PC-9 (cell line): ENCODE measurements at places on chromosomes 11 and 22.

- H3K4me3 ChIP-seq: no peak overlapping the region
- H3K4me1 ChIP-seq: no peaks in the 10 kb centered on the region
- no peaks in the 10 kb centered on the region for H3K27me3 ChIP-seq
- DNase-seq: no peak
- H3K36me3 ChIP-seq: no peaks in the 10 kb centered on the region
These were observed 9.4 kb downstream of the RTN4R start for GRCh38 chr22:20258584-20259326.

GRCh38 chr11:64206457-64207255 is at the start of gene FERMT3:
FERMT3 (plus strand) TSS chr11:64206721; CDS start chr11:64207365, 644 bp downstream.
- H3K36me3 ChIP-seq: peaks cover 11% of the 10 kb centered on the region; the same call in 1 of the 2 replicates
- no peak for DNase-seq
- no peak within 1 kb of the TSS for H3K27ac ChIP-seq
- no peaks in the 10 kb centered on the region for H3K27me3 ChIP-seq

DNA sequence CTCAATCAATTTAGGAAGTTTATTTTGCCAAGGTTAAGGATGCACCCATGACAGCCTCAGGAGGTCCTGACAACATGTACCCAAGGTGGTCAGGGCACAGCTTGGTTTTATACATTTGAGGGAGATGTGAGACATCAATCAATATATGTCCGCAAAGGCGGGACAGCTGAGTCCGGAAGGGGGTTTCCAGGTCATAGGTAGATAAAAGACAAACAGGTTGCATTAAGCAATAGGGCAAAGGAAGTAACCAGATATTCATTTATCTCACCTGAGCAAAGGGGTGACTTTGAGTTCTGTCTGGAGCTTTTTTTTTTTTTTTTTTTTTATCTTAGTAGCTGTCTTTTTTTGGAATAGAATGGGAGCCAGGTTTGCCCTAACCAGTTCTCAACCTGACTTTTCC is 2.0 kb upstream of the TRIM34 start:
- peaks cover 58% of the 10 kb centered on the region for H3K4me1 ChIP-seq
- H3K27me3 ChIP-seq: no peaks in the 10 kb centered on the region
- no peak for DNase-seq

- H3K4me1 ChIP-seq: no peaks in the 10 kb centered on the region
- no peak overlapping the region for H3K4me3 ChIP-seq
- H3K36me3 ChIP-seq: no peaks in the 10 kb centered on the region
- H3K27me3 ChIP-seq: no peaks in the 10 kb centered on the region
- no peak for DNase-seq
These were observed 13.8 kb downstream of the SMARCB1 start for GRCh38 chr22:23800297-23801237.

GRCh38 chr11:124891373-124891861 is 6.2 kb downstream of the ROBO4 start:
- DNase-seq: no peak
- H3K27ac ChIP-seq: no peak overlapping the region
- H3K4me3 ChIP-seq: no peak overlapping the region
- peaks cover 16% of the 10 kb centered on the region; the same call in 1 of the 2 replicates for H3K27me3 ChIP-seq
- H3K36me3 ChIP-seq: no peaks in the 10 kb centered on the region

GRCh38 chr11:115256397-115257197 is 247.6 kb downstream of the CADM1 start:
- H3K36me3 ChIP-seq: no peaks in the 10 kb centered on the region
- H3K4me1 ChIP-seq: no peaks in the 10 kb centered on the region
- H3K27me3 ChIP-seq: peaks cover 19% of the 10 kb centered on the region; the same call in 1 of the 2 replicates
- no peak overlapping the region for H3K27ac ChIP-seq
- no peak overlapping the region for H3K4me3 ChIP-seq
- no peak for DNase-seq

DNA sequence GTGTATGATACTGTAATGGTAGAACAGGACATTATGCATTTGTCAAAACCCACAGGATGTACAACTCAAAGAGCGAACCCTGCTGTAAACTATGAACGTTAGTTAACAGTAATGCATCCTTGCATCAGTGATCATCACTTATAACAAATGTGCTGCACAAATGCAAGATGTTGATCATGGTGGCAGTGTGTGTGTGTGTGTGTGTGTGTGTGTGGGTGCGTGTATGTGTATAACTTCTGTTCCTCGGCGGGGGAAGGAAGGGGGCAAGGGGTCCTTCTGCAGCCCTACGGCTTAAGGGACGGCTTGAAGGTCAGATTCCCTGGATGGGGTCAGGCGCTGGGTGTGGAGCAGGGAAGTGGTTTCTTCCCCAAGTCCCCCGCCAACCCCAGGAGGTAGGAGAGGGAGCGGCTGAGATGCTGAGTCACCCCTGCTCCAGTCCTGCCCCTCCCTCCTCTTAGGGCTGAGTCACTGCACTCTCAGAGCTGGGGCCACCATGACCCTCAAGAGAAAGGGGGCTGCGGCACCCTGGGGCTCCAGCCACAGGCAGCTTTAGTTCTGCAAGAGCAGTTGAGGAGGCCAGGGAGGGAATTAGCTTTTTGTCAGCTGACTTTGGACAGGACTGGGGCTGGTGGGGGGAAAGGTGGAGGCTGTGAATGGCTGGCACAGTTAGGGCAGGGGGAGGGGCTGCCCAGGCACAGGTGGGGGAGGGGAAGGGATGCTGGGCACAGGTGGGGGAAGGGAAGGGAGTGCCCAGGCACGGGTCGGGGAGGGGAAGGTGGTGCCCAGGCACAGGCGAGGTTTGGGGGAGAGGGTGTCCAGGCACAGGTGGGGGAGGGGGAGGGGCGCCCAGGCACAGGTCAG is 8.8 kb upstream of the CTSD start:
- peak; percentile 81 for DNase-seq
- peak overlapping the region; percentile 13; the same call in 1 of the 2 replicates for H3K4me3 ChIP-seq
- H3K4me1 ChIP-seq: peaks cover 59% of the 10 kb centered on the region
- no peaks in the 10 kb centered on the region for H3K36me3 ChIP-seq
- H3K27me3 ChIP-seq: no peaks in the 10 kb centered on the region
- peak overlapping the region; percentile 93 for H3K27ac ChIP-seq

GRCh38 chr11:124882339-124883071 is 15.2 kb downstream of the ROBO4 start:
- H3K4me3 ChIP-seq: no peak overlapping the region
- no peak overlapping the region for H3K27ac ChIP-seq
- H3K36me3 ChIP-seq: no peaks in the 10 kb centered on the region
- no peak for DNase-seq
- peaks cover 53% of the 10 kb centered on the region for H3K27me3 ChIP-seq
- H3K4me1 ChIP-seq: no peaks in the 10 kb centered on the region

DNA sequence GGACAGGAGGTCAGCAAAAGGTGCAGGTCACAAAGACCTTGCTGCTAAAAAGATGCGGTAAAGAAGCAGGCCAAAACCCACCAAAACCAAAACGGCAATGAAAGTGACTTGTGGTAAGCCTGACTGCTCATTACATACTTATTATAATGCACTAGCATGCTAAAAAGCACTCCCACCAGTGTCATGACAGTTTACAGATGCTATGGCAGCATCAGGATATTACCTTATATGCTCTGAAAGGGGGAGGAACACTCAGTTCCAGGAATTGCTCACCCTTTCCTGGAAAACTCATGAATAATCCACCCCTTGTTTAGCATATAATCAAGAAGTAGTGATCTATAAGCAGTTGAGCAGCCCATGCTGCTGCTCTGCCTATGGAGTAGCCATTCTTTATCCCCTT is 45.2 kb upstream of the SLC5A12 start:
- H3K27ac ChIP-seq: no peak overlapping the region
- H3K36me3 ChIP-seq: no peaks in the 10 kb centered on the region
- H3K27me3 ChIP-seq: no peaks in the 10 kb centered on the region
- H3K4me3 ChIP-seq: no peak overlapping the region
- no peaks in the 10 kb centered on the region for H3K4me1 ChIP-seq

DNA sequence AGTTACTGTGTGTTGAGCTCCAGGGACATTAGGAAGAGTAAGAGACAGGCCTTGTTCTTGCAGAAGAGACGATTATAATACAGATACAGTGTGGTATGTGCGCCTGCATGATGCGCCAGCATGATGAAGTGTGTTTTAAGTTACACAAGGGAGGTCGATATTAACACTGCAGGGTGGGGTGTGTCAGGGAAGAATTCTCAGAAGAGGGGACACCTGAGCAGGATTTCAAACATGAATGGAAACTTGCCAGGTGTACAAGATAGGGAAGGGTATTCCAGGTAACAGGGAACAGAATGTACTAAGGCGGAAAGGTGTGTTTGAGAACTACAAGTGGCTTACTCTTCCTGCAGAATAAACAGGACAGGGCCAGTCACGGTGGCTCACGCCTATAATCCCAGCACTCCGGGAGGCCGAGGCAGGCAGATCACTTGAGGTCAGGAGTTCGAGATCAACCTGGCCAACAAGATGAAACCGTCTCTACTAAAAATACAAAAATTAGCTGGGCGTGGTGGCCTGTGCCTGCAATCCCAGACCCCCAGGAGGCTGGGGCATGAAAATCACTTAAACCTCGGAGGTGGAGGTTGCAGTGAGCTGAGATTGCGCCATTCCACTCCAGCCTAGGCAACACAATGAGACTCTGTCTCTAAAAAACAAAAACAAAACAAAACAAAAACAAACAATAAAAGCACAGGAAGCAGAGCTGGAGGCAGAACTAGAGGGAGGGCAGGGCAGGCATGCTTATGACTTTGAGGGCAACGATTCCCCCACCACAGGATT is 59.0 kb downstream of the SYN3 start:
- no peaks in the 10 kb centered on the region for H3K27me3 ChIP-seq
- H3K36me3 ChIP-seq: no peaks in the 10 kb centered on the region
- no peak overlapping the region for H3K4me3 ChIP-seq

DNA sequence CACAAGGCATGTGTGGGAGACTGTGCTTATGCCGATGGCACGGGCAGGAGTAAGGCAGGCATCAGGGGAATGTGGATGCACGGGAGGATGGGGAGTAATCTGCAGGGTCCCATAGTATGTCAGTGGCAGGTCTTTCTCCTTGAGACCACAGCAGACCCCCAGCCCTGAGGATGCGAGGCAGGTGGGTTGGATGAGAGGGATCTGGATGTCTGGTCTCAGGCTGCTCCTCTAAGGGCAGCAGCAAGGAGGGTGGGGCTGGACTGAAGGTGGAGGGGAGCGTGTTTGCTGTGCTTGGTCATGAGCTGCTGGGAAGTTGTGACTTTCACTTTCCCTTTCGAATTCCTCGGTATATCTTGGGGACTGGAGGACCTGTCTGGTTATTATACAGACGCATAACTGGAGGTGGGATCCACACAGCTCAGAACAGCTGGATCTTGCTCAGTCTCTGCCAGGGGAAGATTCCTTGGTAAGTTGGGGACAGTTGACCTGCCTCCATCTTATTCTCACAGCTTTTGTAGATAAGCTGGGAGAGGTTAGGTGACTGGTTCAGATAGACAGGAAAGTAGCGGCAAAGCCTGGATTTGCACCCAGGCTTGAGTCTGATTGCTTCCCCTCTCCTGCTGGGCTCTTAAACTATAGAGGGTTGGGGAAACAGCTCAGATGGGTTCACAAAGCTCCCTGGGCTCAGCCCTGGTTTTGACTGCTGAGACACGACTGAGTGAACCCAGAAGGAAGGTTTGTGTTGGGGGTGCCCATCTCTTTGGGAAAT is at the start of gene APOL1:
Gene APOL1 (plus strand): TSS at position 380 of the 769 bp plus-strand sequence. CDS start 1,823 bp downstream, outside the sequence.
- H3K4me1 ChIP-seq: peaks cover 7% of the 10 kb centered on the region
- peak; percentile 55 for DNase-seq
- H3K4me3 ChIP-seq: peak within 1 kb of the TSS; percentile 8; the same call in 1 of the 2 replicates
- H3K27ac ChIP-seq: no peak within 1 kb of the TSS

- no peaks in the 10 kb centered on the region for H3K4me1 ChIP-seq
- no peak overlapping the region for H3K27ac ChIP-seq
- H3K27me3 ChIP-seq: no peaks in the 10 kb centered on the region
- H3K36me3 ChIP-seq: no peaks in the 10 kb centered on the region
- no peak overlapping the region for H3K4me3 ChIP-seq
These were observed 214.3 kb downstream of the CTTN start for GRCh38 chr11:70612459-70613141.

- H3K4me3 ChIP-seq: no peak overlapping the region
- H3K36me3 ChIP-seq: no peaks in the 10 kb centered on the region
- H3K27me3 ChIP-seq: no peaks in the 10 kb centered on the region
- H3K27ac ChIP-seq: peak overlapping the region; percentile 45
- peak; percentile 90 for DNase-seq
These were observed 26.2 kb downstream of the DNHD1 start for GRCh38 chr11:6523253-6523652.

DNA sequence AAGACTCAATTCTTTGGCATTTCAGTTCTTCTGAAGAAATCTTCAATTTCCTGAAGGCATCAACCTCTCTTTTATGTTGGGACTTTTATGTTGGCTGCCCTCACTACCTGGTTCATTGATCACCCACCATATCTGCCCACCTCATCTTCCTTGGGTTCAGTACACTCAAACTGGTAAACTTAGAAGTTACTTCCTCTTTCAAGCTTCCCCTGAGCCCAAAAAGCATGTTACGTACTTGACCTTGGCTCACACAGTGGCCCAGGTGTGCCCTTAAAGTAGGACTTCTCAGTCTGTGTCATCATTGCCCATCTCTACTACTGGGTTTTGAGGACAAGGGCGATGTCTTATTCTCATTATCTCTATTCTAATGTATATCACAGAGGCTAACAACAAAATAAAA is 86.1 kb downstream of the GRIA4 start:
- H3K36me3 ChIP-seq: no peaks in the 10 kb centered on the region
- no peaks in the 10 kb centered on the region for H3K27me3 ChIP-seq
- no peak overlapping the region for H3K4me3 ChIP-seq
- no peak overlapping the region for H3K27ac ChIP-seq
- no peaks in the 10 kb centered on the region for H3K4me1 ChIP-seq
- no peak for DNase-seq

DNA sequence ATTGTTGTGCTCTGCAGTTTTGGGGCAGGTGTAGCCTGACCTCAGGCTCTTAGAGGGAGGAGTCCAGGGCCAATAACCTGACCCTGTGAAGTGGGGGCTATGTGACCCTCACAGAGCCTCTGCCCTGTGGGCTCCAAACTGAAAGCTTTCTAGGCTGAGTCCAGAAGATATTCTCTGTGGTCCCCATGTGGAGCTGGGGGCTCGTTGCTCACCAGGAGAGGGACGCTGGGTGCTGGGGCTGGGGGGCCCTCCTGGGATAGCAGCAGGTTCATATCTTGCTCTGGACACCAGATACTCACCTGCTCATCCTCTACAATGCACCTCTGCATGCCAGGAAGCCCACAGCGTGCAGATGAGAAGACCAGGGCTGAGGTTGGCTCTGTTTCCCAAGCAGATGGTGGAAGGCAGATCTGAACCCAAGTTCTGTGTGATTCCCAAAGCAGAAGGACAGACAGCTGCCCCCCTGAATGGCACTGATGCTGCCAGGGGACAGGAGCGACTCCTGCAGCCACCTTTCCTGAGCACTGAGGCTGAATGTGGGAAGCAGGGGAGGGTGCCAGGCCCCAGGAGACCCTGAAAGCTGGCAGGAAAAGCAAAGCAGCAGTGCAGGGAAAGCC is 1022.0 kb downstream of the TBC1D22A start:
- H3K4me3 ChIP-seq: no peak overlapping the region
- DNase-seq: no peak
- no peaks in the 10 kb centered on the region for H3K27me3 ChIP-seq
- no peaks in the 10 kb centered on the region for H3K4me1 ChIP-seq
- H3K27ac ChIP-seq: no peak overlapping the region

DNA sequence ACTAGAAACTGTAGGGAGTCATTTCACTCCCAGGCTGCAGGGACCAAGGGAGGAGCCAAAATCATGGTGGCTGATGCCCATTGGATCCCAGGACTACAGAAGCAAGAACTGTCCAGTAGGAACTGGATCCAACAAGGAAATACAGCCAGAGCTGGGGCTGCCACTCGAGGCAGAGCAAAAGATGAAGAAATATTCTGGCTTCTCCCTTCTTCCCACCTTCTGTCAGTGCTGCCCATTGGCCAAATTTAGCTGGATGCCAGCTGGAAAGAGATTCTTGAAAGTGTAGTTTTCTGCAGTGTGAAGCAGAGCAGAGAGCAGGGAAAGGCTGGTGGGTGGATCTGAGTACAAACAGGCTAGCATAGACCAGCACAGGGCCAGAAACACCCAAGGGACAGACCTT is 45.6 kb downstream of the COMMD9 start:
- H3K4me3 ChIP-seq: no peak overlapping the region
- no peak overlapping the region for H3K27ac ChIP-seq
- no peaks in the 10 kb centered on the region for H3K27me3 ChIP-seq
- no peak for DNase-seq
- H3K4me1 ChIP-seq: no peaks in the 10 kb centered on the region
